ENCODE measurements at places on chromosomes 6 and 20.

DNA sequence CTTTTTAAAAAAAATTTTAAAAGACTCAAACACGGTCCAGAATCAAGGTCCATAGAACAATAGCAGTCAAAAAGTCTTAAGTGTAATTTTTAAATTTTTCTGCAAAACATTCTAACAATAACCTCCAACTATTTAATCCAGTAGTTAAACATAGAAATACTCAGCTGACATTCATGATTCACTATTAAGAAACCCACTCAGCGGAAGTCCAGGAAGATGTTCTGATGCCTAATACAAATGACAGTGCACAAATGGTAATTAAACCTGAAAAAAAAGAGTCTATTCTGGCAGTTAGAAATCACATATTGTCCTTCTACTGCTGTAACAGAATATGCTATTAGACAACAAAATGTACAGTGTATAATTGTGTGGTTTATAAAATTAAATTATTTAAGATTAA, 128.2 kb upstream of the BMP5 start:
- DNase-seq = no peak

DNA sequence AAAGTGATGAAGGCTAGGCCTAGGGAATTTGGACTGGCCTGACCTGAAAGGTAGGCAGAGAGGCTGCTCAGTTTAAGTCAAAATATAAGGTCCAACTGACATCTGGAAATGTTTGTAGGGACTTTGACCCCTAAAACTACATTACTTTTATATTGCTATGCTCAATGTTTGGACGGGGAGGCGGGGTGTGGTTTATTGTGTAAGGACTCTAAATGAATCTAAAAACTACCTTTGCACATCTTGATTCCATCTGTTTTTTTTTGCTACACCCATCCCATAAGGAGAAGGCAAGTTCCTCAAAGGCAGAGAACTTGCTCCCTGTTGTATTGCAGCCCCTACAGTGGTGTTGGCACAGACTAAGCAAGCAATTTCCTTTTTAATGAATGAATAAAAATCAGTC, 227.1 kb downstream of the HACE1 start:
- no peak for DNase-seq

DNA sequence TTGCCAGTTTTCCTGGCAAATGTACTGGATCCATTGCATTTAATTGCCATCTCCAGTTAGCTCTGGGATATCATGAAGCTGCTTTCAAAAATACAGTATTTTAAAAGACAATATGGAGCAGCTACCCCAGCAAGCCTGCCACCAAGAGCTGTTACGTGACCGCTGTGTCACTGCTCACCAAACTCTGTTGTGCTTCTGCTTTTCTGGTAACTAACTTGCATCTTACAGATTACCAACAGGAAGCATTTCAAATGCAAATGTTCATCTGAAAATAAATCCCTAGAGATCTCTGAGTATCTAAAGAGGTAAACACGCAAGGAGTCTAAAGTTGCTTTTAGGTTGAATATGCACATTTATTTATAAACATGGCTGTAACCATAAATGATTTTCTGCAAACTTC, 1008.3 kb downstream of the KIF16B start:
- no peak for DNase-seq

DNA sequence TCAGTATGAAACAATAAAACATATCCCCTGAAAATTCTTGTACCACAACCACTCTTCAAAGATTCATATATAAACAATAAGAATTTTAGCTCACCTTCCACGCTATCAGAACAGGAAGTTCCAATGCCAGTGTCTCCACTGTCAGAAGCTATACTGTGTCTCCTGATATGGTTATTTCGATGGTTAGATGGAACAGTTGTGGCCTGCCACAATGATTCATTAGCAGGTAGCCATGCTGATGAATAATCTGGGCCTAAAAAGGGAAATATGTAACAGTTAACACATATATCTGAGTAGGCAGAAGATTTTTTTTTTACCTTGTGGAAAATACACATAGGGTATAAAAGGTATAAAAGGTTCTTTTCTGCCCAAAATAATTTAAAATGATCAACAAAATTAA, 19.0 kb downstream of the CEP85L start:
- DNase-seq = peak; percentile 17

GRCh38 chr6:138806889-138807288, 11.0 kb downstream of the ECT2L start:
- no peak for DNase-seq

DNA sequence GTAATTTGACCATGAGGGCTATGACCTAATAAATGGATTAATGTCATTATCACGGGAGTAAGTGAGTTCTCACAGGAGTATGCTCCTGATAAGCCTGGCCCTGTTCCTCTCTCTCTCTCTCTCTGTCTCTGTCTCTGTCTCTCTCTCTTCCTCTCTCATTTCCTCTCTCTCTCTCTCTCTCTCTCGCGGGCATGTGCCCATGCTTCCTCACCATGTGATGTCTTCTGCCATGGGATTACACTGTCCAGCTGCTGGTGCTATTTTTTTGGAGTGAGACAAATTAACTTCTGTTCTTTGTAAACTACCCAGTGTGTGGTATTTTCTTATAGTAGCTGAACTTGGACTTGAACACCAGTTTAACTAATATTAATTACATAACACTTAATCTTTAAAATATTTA, 374.3 kb upstream of the GJE1 start:
- no peak for DNase-seq

GRCh38 chr6:158674342-158675131, 24.7 kb downstream of the SYTL3 start:
- no peak for DNase-seq

- DNase-seq = peak; percentile 41
Measured at GRCh38 chr6:100257793-100258395, 206.8 kb downstream of the SIM1 start.

GRCh38 chr6:20605581-20605980, 71.3 kb downstream of the CDKAL1 start:
- no peak for DNase-seq

DNA sequence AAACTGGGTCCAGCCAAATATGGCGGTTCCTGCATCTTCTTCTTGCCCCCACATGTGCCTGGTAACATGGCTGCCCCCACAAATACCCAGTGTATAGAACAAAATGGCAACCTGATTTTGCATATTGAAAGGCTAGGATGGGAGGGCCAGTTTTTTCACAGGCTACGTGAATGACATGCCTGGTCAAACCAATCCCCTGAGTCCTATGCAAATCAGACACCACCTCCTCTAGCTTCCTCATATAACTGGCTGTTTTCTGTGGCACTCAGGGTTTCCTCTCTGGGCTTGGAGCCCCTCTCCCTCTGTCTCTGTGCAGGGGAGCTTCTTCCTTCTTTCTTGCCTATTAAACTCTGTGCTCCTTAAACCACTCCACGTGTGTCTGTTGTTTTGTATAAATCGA, 372.1 kb downstream of the KIF16B start:
- DNase-seq = no peak

GRCh38 chr6:109816452-109817374, 125.6 kb downstream of the FIG4 start:
- DNase-seq = no peak

DNA sequence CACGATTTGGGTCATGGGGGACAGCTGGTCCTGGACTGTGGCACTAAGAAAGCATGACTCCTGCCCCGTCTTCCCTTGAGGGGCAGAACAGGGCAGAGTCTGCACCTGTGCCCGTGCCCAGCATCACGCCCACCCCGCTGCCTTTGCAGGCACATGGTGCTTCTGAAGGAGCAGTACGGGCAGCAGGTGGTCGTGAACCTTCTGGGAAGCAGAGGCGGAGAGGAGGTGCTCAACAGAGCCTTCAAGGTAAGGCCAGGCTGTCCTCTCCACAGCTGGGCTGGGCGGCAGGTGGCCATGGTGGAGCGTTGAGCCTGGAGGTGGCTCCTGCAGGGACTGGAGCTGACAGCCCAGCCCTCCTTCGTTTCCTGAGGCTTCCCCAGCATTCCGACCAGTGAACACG, 77.4 kb downstream of the SYNJ2 start:
- DNase-seq = no peak

Data from activated CD4-positive, alpha-beta T cell treated with anti-CD3 and anti-CD28 coated beads, Interleukin-2, Interleukin-4, amounts not matched to agents 100 ng/mL and 50 ng/mL, durations not matched to agents 16 hours and 8 hours (primary cell).